CD14-positive monocyte (primary cell): ENCODE measurements at places on chromosomes 7 and 10. TPM values are rescaled to one million over a fixed set of nuclear protein-coding genes. Genes with fewer than 3 reads are reported as not detected.
A peak's percentile ranks its signal among the peaks of the same experiment; 100 is the strongest.

DNA sequence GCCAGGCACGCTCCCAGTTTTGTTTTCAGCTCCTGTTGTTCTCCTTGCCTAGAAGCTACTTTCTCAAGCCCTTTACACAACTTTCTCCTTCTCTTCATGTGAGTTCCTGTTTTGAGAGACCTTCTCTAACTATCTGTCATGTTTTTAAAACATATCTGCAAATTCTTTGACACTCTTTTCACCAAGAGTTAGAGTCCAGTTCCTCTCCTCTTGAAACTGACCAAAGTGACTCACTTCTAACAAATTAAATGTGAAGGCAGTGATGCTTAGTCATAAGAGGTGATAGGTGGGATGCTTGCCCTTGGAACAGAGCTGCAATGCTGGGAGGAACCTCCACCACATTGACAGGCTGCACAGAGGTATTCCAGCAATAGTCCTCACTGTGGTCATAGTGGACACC, 25.3 kb downstream of the ZSCAN25 start:
- DNase-seq = no peak

DNA sequence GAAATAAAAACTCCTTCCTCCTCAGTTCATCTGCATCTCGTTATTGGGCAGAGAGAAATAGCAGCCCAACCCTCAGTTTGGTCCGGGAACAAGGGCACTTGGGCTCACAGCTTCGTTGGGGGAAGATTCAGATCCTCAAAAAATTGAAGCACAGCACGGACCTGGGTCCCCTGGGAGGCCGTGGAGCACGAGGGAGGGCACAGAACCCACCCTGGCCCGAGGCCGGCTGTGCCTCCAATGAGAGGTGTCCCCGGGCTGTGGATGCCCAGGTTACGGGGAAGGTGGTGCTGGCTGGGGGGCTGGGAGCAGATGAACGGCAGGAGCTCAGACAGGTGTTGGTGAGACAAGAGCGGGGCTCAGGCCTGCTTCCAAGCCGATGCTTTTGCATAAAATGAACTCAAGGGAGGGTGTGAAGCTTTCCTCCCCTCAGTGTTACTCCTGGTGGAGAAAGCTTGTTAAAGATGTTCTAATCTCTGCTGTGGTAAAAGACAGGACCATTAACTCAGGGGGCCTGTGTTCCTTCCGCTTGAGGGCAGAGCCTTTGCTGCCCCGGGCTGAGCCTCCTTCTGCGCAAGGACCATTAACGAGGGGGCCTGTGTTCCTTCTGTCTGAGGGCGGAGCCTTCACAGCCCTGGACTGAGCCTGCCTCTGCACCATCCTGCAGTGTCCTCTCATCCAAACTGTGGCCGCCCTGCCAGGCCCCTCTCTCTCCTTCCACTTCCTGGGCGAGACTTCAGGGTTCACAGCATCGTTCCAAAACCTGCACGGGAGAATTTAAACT, 302.2 kb downstream of the ADARB2 start:
- DNase-seq = no peak

- DNase-seq = peak; percentile 41
Measured at GRCh38 chr10:30573721-30574431, 55.7 kb downstream of the LYZL2 start.

DNA sequence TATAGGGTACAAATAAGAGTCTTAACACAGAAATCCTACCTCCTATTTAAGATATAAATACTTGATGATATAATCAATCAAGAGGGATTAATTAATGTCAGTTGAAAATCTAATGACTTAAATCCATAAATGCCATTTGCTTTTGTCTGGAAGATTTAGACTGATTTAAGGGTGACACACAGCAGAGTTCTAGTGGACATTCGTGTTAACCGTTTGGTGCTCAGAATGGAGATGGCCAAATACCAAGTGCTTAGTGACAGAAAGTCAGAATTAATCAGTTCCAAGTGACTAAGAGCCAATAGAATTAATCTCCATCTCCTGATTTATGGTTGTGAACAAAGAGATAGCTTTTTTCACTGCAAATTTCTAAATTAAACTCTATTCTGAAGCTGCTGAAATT, 36.2 kb downstream of the NAMPT start:
- no peak for DNase-seq

DNA sequence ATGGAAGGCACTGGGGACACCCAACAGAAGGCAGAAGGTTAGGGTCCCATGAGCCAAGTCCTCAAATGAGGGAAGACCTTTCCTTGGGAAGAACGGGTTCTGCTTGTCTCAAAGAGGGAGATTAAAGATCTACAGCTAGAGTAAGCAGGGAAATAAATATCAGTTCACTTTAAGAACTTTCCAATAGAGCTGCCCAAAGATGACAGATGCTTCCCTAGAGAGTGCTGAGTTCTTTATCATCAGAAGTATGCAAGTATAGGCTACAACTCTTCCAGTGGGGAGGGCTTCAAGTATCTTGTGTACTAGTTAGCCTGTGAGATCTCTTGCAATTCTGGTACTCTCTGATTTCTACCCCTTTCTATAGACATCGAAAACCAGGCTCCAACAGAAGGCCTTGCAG, 39.4 kb downstream of the EMX2 start:
- no peak for DNase-seq

DNA sequence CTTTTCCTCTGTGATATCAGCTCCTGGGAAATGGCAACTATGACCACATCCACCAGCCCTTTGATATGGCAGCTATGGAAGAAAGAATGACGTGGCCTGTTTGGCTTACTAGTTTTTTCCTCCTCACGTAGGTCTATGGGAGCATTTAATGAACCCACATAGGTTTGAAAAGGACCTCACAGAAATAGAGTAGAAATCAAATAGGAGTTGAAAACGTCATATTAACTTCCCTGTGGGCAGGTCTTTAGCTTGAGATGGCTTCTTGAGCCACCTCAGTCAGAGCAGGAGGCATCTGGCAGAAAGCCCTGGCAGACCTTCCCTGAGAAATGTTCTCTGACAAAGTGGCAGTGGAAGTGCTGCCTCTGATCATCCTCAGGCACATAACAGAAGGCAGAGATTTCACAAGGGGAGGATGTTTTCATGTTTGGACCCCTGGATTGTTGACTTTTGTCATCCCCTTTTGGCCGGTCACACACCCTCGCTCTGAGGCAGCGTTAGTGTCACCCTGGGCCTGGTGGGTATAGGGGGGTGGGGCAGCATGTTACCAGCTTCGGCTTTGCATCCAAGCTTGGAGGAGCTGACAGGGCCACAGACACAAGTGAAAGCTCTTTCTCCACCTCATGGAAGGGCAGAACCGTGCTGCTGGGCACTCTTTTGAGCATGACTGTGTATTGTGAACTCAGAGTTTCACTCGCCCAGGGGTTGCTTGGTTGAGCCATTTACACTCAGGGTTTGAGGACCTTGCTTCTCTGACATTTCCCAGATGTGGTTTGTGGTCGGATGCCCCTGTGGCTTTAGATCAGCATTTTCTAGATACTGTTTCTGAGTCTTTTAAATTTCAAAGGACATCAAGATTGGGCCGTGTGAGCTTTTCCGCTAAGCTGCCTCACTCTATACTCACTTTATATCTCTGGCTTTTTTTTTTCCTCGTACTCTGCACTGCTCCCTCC, 184.2 kb downstream of the STK31 start:
- DNase-seq = no peak

GRCh38 chr7:21675255-21675654, 132.4 kb downstream of the DNAH11 start:
- DNase-seq = no peak

GRCh38 chr10:100158044-100158805, 27.6 kb downstream of the ERLIN1 start:
- DNase-seq = no peak

- no peak for DNase-seq
Measured at GRCh38 chr10:99521765-99522469, 10.8 kb upstream of the NKX2-3 start.

DNA sequence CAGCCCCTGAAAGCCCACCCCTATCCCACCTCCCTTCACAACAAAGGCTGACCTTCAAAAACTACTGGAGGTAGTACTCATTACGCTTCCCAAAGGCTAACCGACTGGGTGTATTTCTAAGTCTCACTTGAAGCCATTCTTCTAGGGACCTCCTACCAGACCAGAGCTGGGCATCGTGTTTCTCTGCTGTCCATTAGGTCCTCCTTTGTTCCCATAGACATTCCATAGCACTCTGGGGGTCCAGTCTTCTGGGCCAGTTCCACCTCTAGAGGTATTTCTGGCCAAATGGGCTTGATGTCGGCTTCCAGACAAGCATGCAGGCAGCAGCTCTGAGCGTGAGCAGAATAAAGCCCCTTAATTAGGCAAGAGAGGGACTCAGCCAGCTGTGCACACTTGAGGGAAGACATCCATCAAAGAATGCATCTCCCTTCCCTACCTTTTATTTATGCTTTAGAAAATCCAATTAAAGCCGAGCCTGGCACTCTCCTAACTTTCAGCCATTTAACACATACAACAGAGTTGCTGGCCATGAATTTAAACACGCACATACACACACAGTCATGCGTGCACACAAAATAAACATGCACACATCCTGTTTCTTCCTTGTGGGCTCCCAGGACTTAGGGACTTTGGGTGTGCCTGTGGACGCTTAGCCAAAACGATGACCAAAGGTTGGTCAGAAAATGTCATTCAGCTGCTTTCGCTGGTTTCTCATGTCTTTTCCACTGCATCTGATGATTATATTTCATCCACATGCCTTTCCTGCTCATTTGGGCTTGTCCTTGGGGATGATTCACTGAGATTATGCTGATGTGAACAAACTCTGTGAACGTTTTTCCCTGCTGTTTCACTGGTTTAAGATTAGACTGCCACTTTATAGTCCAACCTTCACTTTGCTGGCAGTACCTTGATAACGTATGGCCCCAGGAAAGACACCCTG, 362.0 kb upstream of the NFE2L3 start:
- DNase-seq = no peak

GRCh38 chr7:111678986-111679385, 116.7 kb upstream of the IMMP2L start:
- DNase-seq = no peak

DNA sequence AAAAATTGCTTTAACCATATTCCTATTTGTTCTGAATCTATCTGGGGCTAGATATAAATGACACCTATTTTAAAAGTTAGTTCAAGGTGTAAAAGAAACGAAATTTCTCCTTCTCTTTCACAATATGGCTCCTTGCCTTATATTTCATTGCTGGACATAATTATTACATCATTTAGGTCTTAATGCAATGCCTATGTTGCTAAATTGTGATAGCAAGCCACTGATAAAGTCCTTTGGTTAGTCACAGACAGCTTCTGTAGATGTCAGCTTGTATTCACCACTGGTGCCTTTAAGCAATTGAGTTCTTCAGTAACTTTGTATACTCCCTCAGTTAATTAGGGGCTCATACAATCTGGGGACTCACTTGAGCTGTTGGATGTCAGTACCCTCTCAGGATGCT, 1236.6 kb downstream of the GATA3 start:
- DNase-seq = peak; percentile 4

DNA sequence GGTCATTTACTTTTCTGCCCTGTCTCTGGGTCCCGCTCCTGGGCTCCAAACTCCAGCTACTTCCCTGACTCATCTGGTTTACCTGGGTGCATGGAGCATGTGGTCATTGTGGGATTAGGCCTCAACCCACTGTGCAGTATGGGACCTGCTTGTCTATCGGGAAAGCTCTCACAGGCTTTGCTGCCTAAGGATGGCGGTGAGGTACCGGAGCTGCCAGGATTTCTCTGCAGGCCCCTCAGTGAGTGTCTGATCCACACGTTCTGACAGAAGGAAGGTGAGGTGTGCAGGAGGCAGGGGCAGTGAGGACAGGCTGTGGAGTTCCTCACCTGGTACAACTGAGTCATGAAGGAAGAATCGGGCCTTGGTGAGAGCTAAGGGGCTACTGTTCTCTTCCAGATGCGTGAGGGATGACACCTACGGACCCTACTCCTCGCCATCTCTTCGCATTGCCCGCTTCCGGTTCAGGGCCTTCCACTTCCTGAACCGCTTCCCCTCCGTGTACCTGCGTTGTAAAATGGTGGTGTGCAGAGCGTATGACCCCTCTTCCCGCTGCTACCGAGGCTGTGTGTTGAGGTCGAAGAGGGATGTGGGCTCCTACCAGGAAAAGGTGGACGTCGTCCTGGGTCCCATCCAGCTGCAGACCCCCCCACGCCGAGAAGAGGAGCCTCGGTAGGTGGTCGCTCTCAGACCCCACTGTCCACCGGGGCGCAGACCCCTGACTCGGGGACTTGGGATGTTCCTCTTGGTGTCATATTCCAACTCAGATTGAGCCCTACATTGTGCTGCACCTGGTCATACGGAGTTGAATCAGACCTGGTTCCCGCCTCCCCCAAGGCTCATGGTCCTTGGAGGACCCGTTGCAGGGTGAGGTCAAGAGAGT, 56.7 kb downstream of the C10orf120 start:
- DNase-seq = no peak

GRCh38 chr7:24827027-24827426, 69.8 kb upstream of the GSDME start:
- no peak for DNase-seq

DNA sequence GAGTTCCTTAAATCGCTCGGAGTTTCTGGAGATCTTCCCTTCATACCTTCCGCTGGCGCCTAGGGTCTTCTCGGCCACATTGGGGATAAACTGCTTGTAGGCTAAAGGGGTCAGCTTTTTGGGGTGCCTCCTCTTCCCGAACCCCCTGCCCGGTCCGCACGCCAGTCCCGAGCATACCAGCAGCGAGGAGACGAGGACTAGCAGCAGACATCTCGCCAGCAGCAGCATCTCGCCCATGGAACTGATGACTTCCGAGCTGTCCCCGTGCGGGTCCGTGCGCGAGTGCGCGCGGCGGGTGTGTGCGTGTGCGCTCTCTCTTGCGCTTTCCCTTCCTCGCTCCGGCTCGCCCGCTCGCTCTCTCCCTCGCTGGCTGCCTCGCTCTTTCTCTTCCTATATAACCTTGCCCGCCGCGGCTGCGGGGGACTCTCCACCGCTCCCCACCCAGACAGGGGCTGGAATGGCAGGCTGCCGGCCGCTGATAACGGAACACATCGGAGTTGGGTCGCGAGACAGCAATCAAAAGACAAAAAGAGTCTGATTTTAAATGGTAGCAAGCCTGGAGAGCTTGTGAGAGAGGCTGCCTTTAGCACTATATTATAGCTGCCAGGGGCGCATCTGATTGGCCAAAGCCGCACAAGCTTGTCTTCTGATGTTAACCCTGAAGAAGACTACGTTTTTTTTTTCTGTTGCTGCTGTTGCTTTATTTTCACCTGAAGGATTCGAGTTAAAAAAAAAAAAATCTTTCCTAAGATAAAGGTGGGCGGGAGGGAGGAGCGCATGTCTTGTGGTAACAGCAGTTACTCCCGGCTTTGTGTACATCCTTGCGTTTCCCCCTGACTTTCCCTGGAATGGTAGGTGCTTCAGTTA, at the start of gene SHH:
Gene SHH, minus strand, starts transcription at position 569 of the 867 bp plus-strand sequence. Its CDS starts 341 bp downstream, at position 228.
- DNase-seq = no peak

GRCh38 chr10:74103560-74104258, 46.9 kb downstream of the AP3M1 start:
- DNase-seq = no peak

DNA sequence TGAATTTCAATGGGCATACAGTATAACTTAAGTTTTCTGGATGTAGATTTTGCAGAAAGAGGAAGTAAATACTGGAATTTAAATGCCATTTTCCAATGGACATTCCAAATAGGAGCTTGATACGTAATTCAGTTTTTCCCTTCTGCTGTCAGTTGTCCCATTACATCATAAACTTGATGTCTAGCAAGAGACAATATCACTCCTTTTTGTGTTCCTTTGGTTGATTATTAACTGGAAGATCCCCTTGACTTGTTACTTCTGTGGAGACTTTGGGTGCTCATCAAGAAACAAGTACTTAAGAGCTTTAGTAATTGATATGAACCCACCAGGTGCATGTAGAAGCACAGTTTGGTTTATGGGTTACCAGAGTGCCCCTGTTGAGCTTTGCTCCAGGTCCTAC, 116.1 kb downstream of the ST7 start:
- DNase-seq = no peak

Gene CFAP46
- polyA plus RNA-seq = not detected

Gene PLEKHS1
- not detected for polyA plus RNA-seq

Gene PRPS1L1
- polyA plus RNA-seq = not detected

Gene GSTK1
- polyA plus RNA-seq = 537 and 547 TPM in 2 replicates
